Spleen (tissue), 13 donors: ENCODE measurements at places on chromosomes 11 and 22. TPM values are rescaled to one million over a fixed set of nuclear protein-coding genes. Genes with fewer than 3 reads are reported as not detected.
A peak's percentile ranks its signal among the peaks of the same experiment; 100 is the strongest.

- peaks cover 27% of the 10 kb centered on the region for H3K4me1 ChIP-seq
- H3K27me3 ChIP-seq = no peaks in the 10 kb centered on the region
Measured at GRCh38 chr11:83002053-83002452, 69.6 kb downstream of the RAB30 start.

Gene CECR2
- polyA plus RNA-seq = 0.05 TPM

Gene GLB1L2
- polyA plus RNA-seq = 0.29 TPM

DNA sequence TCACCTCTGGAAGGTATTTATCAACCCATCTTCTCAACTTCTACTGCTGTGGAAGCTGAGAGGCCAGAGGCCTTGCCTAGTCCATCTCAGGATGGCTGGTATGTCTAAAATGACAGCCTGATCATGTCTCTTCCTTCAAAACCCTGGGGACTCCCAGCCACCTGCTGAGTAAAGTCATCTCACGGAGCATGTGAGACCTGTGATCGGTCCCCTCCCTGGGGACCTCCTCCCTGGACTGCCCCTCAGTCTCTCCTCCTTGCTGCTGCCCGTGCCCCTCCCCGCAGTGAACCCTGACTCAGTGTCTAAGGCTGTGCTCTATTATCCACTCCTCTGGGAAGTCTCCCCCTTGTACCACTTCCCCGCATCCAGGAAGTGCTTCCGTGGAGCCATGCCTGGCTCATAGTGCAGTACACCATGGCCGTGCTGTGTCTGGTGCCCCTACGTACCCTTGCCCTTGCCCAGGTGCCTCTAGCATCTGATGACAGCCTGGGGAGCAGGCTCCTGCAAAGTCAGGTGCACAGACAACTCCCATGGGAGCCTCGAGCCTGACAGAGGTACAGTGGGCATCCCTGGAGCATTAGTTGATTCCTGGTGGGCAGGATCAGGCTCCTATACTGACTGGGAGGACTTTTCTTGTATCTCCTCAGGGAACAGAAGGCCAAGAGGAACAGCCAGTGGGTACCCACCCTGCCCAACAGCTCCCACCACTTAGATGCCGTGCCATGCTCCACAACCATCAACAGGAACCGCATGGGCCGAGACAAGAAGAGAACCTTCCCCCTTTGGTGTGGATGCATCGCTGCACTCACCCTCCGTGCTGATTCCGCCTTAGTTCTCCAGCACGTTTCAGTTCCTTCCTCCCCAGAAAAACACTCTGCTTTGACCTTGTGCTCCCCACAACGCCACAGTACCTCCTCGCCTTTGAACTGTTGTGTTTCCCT lies 13.8 kb downstream of the SMARCB1 start:
- H3K36me3 ChIP-seq = peaks cover 80% of the 10 kb centered on the region
- H3K27me3 ChIP-seq = no peaks in the 10 kb centered on the region
- peak overlapping the region; percentile 75 for H3K27ac ChIP-seq
- DNase-seq = peak; percentile 86
- no peak overlapping the region for H3K4me3 ChIP-seq

DNA sequence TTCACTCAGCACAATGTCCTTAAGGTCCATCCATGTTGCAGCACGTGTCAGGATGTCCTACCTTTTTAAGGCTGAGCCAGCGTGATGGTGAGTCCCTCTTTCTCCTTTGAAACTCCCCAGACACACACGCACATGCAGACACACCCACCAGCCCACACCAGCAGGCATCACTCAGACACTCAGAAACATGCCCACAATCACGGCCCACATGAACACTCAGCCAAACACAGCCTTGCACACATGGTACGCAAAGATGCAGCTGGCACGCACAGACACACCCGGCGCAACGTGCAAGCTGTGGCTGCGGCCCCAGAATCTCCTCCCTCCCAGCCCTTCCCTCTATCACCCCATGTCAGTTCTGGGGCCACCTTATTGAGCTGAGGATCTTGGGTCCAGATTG lies 8.0 kb downstream of the FADS3 start:
- H3K4me3 ChIP-seq = no peak overlapping the region
- H3K4me1 ChIP-seq = peaks cover 3% of the 10 kb centered on the region

- peaks cover 48% of the 10 kb centered on the region for H3K4me1 ChIP-seq
- DNase-seq = no peak
- H3K4me3 ChIP-seq = no peak overlapping the region
- no peaks in the 10 kb centered on the region for H3K27me3 ChIP-seq
- H3K27ac ChIP-seq = peak overlapping the region; percentile 88
Measured at GRCh38 chr22:35353318-35353717, 27.6 kb upstream of the HMOX1 start.

GRCh38 chr11:75766443-75767227 lies 1.9 kb upstream of the DGAT2 start:
- H3K27ac ChIP-seq = no peak overlapping the region
- H3K27me3 ChIP-seq = peaks cover 14% of the 10 kb centered on the region
- no peak overlapping the region for H3K4me3 ChIP-seq

DNA sequence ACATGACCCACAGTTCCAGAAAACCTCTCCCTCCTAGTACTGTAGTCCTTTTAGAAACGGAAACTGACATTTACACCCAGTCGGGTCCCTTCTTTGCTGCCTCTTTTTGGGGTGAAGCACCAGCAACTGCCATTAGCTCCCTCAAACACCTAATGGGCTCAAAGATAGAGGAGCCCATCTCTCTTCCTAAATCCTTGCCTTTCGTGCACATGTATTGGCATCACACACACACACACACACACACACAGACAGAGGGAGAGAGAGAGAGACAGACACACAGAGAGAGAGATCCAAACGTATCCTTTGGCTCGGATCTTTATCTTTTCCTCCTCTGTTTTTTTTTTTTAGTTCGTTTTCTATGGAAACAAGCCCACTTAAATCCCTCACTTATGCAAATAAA lies 716 bp downstream of the GRM5 start:
- no peaks in the 10 kb centered on the region for H3K4me1 ChIP-seq
- H3K27me3 ChIP-seq = peaks cover 6% of the 10 kb centered on the region
- no peak overlapping the region for H3K27ac ChIP-seq
- H3K36me3 ChIP-seq = no peaks in the 10 kb centered on the region
- DNase-seq = no peak

- H3K36me3 ChIP-seq = no peaks in the 10 kb centered on the region
- H3K4me3 ChIP-seq = no peak overlapping the region
- H3K27me3 ChIP-seq = no peaks in the 10 kb centered on the region
- peaks cover 7% of the 10 kb centered on the region for H3K4me1 ChIP-seq
- no peak for DNase-seq
Measured at GRCh38 chr11:96459751-96460150, 69.9 kb downstream of the JRKL start.

- no peak for DNase-seq
- peaks cover 64% of the 10 kb centered on the region for H3K4me1 ChIP-seq
- H3K27ac ChIP-seq = peak overlapping the region; percentile 90
- no peaks in the 10 kb centered on the region for H3K36me3 ChIP-seq
- no peaks in the 10 kb centered on the region for H3K27me3 ChIP-seq
- H3K4me3 ChIP-seq = no peak overlapping the region
Measured at GRCh38 chr11:10600570-10601248, 32.2 kb upstream of the LYVE1 start.

Gene CSKMT
- polyA plus RNA-seq = 32.6 TPM

Gene MUC6
- 0.22 TPM for polyA plus RNA-seq

GRCh38 chr11:115709297-115709696 lies 205.1 kb upstream of the CADM1 start:
- no peak overlapping the region for H3K4me3 ChIP-seq
- no peak overlapping the region for H3K27ac ChIP-seq
- no peaks in the 10 kb centered on the region for H3K36me3 ChIP-seq
- no peaks in the 10 kb centered on the region for H3K4me1 ChIP-seq
- H3K27me3 ChIP-seq = no peaks in the 10 kb centered on the region

Gene KRTAP5-10
- polyA plus RNA-seq = 0.08 TPM

DNA sequence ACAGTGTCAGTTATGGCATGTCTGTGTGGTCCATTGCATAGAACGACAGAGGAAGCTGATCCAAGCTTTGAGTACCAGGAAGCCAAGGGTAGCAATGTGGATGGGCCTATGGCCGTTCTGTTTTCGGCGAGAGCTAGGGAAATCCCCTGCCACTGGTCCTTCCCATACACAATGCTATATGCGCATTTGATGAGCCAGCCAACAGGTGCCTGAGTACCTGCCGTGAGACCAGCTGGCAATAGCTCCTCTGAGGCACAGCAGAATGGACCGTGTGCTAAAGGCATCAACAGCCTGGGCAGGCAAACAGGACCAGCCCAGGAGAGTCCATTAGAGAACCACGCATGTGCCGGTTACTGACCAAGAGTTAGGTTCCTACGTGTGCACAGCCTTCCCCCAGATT lies 753.0 kb downstream of the NTM start:
- no peak for DNase-seq
- no peak overlapping the region for H3K27ac ChIP-seq

GRCh38 chr22:29062286-29062821 lies 723 bp upstream of the C22orf31 start:
- H3K4me3 ChIP-seq = no peak overlapping the region
- no peaks in the 10 kb centered on the region for H3K4me1 ChIP-seq
- no peak for DNase-seq
- H3K36me3 ChIP-seq = no peaks in the 10 kb centered on the region
- H3K27ac ChIP-seq = no peak overlapping the region
- H3K27me3 ChIP-seq = peaks cover 3% of the 10 kb centered on the region

GRCh38 chr11:2991452-2992233 lies 486 bp downstream of the NAP1L4 start:
- H3K36me3 ChIP-seq = no peaks in the 10 kb centered on the region
- peaks cover 41% of the 10 kb centered on the region for H3K4me1 ChIP-seq
- no peak for DNase-seq
- H3K4me3 ChIP-seq = peak overlapping the region; percentile 88
- no peaks in the 10 kb centered on the region for H3K27me3 ChIP-seq

Gene APOBEC3B
- 2.1 TPM for polyA plus RNA-seq

Gene VSIG2
- polyA plus RNA-seq = 2.0 TPM

Gene LMO1
- not detected for polyA plus RNA-seq

Gene GLYATL1
- polyA plus RNA-seq = not detected

- H3K27me3 ChIP-seq = no peaks in the 10 kb centered on the region
- H3K4me1 ChIP-seq = no peaks in the 10 kb centered on the region
- no peak overlapping the region for H3K27ac ChIP-seq
- H3K36me3 ChIP-seq = peaks cover 16% of the 10 kb centered on the region
- no peak overlapping the region for H3K4me3 ChIP-seq
- DNase-seq = no peak
Measured at GRCh38 chr11:108340973-108341372, 118.1 kb downstream of the ATM start.
